ENCODE measurements at places on chromosomes 6 and 20. TPM values are rescaled to one million over a fixed set of nuclear protein-coding genes. Genes with fewer than 3 reads are reported as not detected.

ADGRG6 gene
- 79.5 TPM for total RNA-seq

CLVS2 gene
- total RNA-seq = not detected

TMEM217 gene
- total RNA-seq = 13.8 TPM

CASS4 gene
- total RNA-seq = not detected

APOM gene
- not detected for total RNA-seq

AFDN gene
- 114 TPM for total RNA-seq

ADIG gene
- total RNA-seq = not detected

RBM24 gene
- 5.5 TPM for total RNA-seq

HLA-DRA gene
- 0.41 TPM for total RNA-seq

C6orf15 gene
- total RNA-seq = not detected

TFAP2D gene
- not detected for total RNA-seq

CNR1 gene
- total RNA-seq = not detected

SASH1 gene
- total RNA-seq = 136 TPM

CTCFL gene
- not detected for total RNA-seq

SEMG1 gene
- total RNA-seq = not detected
